Kidney (tissue), 22 donors: ENCODE measurements at places on chromosomes 6 and 20. TPM values are rescaled to one million over a fixed set of nuclear protein-coding genes. Genes with fewer than 3 reads are reported as not detected.

DNA sequence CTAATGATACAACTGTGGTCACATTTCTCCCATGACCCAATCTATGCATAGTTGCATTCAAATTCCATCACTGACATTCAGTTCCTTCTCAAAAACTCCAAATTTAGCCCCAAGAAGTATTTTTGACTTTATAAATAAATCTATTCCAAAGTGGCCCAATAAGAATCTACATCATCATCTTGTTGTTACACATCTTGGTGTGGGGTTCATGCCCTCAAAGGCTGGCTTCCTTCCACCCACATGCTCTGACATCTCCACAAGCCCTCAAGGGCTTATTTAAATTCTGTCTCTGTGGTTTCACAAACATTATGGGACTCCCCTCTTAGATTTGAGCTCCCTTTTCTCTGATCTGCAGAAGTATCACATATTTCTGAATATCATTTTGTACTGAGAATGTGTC is 585.3 kb upstream of the BTBD3 start:
- no peak for DNase-seq

DNA sequence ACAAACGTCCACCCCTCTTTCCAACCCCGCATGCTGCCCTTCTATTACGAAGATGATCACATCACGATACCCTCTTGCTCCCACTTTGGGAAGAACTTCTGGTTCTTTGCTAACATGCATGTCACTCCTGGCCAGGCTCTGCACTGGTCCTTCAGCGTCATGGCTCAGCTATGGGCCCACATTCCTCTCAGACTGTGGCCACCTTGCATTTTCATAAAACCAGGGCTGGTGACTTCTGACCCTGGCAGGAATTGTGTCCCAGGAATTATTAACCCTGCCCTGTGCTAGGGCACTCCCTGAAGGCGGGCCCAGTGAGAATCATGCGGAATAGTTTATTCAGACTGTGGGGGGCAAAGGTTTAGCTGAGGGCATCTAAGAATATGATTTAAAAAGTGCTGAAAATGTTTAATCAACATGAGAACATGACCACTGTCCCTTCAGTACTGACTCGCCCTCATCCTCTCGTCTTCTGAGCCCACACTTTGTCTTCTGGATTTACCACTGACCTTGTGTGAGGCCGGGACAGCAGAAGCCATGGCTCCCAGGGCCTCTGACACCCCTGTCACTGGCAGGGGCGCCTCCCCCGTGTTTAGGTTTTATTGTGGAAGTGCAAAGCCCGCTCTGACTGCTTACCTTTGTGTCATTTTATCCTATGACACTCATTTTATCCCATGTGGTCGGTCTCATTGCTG is 38.1 kb upstream of the THBS2 start:
- no peak for DNase-seq

SLC22A7 gene
- polyA plus RNA-seq, result 34.8 TPM

ALDH8A1 gene
- polyA plus RNA-seq, result 56.7 TPM

- DNase-seq, result no peak
Measured at GRCh38 chr20:18692447-18692846, 104.6 kb downstream of the DTD1 start.

- DNase-seq, result no peak
Measured at GRCh38 chr6:85449388-85449817, 480 bp upstream of the NT5E start.

DNA sequence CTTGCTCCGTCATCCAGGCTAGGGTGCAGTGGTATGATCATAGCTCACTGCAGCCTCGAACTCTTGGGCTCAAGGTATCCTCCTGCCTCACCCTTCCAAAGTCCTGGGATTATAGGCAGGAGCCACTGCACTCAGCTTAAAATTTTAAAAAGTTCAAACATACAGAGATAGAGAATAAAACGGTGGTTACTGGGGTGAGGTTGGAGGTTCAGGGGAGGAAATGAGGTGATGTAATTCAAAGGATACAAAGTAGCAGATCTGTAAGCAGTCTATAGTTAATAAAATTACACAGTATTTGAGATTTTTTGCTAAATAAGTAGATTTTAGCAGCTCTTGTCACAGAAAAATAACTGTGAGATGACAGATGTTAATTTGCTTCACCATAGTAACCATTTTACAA is 7.5 kb upstream of the AFG1L start:
- no peak for DNase-seq

- no peak for DNase-seq
Measured at GRCh38 chr20:9374480-9374879, 139.9 kb upstream of the LAMP5 start.

DNA sequence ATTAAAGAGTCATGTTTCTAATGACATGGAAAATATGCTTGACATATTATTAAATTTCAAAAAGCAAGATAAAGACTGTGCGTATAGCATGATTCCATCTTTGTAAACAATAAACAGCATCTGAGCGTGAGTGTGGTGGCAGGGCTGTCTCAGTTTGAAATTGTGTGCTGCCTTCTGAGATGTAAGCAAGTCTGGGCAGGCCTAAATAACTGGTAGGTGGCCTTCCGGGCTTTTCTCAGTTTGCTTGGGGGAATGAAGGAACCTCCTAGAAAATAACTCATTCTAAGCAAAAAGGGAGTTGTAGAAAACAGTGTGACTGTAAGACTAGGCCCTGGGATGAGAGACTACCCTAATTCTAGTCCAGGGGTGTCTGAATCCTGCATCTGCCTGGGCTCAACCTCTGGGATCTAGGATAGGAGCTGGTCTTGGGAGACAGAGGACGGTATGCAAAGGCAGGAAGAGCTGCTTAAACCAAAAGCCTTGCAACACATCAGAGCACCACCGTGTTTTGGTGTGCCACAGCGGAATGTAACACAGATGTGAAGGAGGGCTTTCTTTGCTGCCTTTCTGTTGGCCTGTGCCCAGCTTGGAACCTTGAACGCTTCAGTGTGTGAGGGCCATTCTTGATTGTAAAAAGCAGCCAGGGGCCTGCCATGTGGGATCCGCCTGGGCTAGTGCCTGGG is 63.5 kb upstream of the L3MBTL3 start:
- no peak for DNase-seq
